ENCODE measurements at places on chromosomes 7 and 10. TPM values are rescaled to one million over a fixed set of nuclear protein-coding genes. Genes with fewer than 3 reads are reported as not detected.

- peak; percentile 39 for DNase-seq
These were observed 183.0 kb upstream of the ANK3 start for GRCh38 chr10:60572511-60573194.

DNA sequence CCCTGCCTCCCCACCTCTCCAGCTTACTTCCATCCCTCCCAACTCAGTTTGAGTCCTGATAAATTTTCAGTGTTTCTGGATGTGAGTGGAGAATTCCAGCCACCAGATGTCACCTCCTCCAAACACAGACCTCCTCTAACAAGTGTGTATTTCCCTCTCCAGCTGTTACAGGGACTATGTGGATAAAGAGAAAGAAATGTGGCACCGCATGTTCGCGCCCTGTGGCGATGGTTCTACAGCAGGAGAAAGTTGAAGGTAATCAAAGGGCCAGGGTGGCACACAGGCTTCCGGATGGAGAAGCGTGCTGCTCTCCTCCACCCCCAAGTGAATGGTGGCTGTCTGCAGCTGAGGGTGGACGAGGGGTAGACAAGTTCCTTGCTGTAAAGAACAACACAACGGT lies 14.7 kb downstream of the FKBP6 start:
- no peak for DNase-seq

- no peak for DNase-seq
These were observed 275.4 kb downstream of the GRID1 start for GRCh38 chr10:86091216-86091615.

GPNMB gene
- total RNA-seq: 1.2 TPM

GIMAP4 gene
- 88.3 TPM for total RNA-seq

OR2A42 gene
- not detected for total RNA-seq

Data from activated CD8-positive, alpha-beta T cell treated with anti-CD3 and anti-CD28 coated beads for 36 hours (primary cell).